ENCODE measurements at places on chromosomes 7 and 10.

GRCh38 chr7:51217804-51218203, 98.8 kb downstream of the COBL start:
- DNase-seq, result no peak

- DNase-seq, result no peak
Observed at GRCh38 chr10:21423850-21424249, 101.6 kb downstream of the SKIDA1 start.

- no peak for DNase-seq
Observed at GRCh38 chr10:34715511-34716187, 99.4 kb downstream of the PARD3 start.

DNA sequence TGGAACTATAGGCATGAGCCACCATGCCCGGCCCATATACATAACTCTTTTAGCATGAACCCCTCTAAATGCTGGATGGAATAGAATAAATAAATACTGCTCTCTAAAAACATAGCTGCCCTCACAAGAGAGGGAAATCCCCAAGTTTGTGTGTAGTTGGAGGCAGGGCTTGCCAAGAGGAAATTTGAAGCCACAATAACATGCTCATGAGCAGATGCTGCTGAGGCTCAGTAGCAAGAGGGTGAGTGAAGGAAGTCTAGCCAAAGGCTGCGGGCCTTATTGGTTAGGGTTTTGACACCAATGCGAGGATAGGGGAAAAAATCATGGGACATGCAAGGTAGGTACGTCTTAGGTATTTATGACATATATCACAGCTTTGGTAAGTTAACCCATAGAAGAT, 17.3 kb downstream of the TPK1 start:
- no peak for DNase-seq

GRCh38 chr10:22593636-22594198, 120.7 kb downstream of the PIP4K2A start:
- no peak for DNase-seq

GRCh38 chr7:22697876-22698606, 29.0 kb upstream of the IL6 start:
- DNase-seq, result no peak

GRCh38 chr7:69388452-69389137, 209.7 kb upstream of the AUTS2 start:
- DNase-seq, result no peak

DNA sequence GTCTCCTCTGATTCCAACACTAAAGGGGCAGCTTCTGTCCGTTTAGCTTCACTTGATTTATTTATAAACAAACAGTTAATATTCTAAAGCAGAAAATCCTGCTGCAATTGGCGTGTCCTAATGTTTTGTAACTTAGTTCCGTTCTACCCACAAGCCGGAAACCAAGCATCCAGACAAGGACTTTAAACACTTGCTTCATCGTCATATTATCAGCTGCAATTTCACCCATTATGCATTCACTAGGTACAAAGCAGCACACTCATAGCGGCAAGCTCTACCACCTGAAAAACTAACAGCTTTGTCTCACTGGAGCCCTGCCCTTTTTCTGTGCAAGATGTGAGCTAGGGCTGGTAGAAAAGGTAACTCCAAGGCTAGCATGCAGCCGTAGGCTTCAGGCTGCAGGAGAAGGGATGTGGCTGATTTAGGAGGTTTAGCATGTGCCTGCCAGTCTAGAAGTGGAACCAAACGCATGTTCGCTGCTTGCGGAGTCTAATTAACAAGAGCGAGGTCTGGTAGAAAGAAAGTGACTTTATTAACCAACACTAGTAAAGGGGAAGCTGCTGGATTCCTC, 43.7 kb upstream of the BPGM start:
- DNase-seq, result no peak

DNA sequence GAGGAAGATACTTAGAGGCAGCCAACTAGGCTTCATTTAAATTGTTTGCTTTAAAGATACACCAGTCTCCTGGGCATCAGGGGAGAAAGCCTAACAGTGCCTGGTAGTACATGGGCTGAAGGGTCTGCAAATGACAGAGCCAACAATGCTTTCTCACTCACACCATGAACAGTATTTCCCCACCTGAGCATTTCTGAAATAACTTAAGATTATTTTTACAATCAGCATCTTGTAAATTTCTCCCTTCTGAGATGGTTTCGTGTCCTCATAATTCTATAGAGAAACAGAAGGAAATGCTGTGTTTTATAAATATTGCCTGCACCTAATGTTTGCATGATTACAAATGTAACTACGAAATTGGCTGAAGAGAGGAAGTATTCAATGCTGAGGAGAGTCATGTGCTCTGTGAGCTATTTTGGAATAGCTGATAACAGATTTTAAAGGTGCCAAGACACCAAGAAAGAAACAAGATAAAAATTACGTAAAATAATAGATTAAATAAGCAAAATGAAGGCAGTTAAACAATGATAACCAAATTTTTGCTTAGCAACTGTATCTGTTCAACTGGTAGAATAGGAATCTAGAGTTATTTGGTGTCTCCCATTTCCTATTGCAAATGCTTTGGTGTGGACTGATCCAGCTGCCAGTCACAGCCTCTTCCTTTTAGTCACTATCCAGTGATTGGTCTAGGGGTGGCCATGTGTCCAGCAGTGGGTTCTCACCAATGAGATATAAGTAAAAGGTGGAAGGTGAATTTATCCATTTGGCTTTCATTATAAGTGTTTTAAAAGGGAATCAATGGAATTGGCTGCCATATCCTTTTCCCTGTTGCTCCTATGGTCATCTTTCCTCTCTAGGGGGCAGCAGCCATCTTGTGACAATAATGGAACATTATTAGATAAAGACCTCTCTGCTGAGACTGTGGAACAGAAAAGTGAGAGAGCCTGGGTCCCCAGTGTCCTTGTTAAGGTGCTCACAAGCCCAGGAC, 167.9 kb upstream of the SLC26A5 start:
- DNase-seq, result no peak

- no peak for DNase-seq
Observed at GRCh38 chr7:12637819-12638592, 49.4 kb upstream of the ARL4A start.

DNA sequence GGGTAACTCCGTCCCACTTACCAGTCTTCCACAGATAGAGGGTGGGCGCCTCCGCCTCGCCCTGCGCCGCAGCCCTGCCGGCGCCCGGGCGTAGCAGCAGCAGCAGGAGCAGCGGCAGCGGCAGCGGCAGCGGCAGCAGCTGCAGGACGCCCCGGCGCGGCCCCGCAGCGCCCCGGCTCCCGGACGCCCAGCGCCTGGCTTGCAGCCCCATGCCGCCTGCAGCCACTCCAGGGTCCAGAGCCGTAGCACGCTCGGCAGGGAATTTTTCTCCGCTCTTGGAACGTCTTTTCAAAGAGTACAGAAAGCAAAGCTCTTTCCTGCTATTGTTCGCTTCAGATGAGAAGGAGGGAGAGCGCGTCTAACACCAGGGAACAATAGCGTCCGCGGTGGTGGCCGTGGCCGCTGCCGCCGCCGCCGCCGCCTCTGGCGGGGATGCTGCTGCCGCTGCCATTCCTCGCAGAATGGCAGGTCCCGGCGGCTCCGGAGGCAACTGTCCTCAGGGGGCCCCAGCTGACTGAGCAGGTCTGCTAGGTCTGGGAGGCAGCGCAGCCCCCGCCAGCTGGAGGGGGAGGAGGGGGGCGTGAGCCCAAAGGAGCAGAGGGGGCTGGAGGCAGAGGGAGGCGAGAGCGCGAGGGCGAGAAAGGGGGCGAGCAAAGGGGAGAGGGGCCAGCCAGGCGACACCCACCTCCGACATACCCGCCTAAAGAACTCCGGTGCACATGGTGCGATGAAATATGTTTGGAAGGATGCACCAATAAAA, at the start of gene THSD7A:
THSD7A (minus strand) TSS at position 463 of the 760 bp plus-strand sequence; CDS start at position 211, 252 bp downstream.
- DNase-seq, result no peak

DNA sequence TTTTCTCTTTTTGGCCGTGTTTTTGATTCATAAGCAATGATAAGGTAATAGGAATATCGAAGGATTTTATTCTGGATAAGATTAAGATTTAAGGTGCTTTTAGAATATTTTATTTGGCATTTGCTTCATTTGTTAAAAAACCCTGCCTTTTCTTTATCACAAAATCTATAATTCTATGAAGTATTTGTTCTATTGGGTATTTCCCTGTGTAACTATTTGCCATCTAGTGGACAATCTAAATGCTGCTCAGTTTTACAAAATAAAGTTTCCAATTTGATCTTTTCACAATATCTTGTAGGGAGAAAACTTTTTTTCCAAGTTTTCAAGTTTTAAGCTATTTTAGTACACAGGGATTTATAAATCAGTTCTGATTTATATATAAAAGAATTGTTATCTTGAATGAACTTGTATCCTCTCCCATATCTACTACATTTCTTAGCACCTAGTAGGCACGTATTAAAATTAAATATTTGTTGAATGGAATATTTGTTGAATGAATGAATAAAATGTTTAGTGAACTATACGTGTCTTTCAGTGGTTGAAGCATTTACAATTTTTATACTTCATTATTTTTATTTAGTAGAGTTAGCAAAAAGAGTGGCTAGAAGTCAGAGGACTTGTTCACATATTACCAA, 26.5 kb downstream of the ANKRD7 start:
- DNase-seq, result no peak

Data from cortex of kidney (tissue), 1 donor.